ENCODE measurements at places on chromosomes 7 and 10.
A peak's percentile ranks its signal among the peaks of the same experiment; 100 is the strongest.

DNA sequence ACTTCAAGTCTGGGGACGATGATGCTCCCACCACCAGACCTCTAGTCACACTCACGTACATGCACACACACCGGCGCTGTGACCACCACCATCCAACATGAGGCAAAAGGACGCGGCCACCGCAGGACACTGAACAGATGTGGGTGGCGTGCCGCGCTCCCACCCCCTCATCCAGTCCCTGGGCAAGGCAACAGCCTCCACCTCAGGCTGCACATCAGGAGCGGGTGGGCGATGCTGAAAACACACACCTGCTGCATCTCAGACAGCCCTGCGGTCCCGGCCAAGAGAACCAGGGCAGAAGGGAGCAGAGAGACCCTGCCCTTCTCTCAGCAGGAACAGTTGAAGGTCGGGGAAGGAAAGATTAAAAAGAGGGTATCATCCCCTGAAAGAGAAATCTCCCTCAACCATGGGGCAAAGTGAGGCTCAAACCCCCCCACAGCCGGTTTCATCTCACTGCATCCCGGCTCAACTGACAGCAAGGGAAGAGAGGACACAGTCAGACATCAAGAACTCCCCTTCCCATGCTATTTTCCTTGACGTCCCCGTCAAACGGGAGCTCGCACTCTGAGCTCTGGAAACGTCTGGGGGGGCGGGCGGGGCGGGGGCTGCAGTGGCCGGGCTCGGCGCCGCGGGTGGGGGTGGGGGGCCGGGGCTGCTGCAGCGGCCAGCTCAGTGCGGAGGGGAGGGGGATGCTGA, 1.1 kb downstream of the CAMK2G start:
- DNase-seq: peak; percentile 24

- DNase-seq: peak; percentile 33
Measured at GRCh38 chr10:3484306-3485056, 300.5 kb downstream of the KLF6 start.

- no peak for DNase-seq
Measured at GRCh38 chr7:44274623-44274975, 50.8 kb downstream of the CAMK2B start.

- DNase-seq: no peak
Measured at GRCh38 chr10:11789956-11790355, 33.2 kb upstream of the PROSER2 start.

DNA sequence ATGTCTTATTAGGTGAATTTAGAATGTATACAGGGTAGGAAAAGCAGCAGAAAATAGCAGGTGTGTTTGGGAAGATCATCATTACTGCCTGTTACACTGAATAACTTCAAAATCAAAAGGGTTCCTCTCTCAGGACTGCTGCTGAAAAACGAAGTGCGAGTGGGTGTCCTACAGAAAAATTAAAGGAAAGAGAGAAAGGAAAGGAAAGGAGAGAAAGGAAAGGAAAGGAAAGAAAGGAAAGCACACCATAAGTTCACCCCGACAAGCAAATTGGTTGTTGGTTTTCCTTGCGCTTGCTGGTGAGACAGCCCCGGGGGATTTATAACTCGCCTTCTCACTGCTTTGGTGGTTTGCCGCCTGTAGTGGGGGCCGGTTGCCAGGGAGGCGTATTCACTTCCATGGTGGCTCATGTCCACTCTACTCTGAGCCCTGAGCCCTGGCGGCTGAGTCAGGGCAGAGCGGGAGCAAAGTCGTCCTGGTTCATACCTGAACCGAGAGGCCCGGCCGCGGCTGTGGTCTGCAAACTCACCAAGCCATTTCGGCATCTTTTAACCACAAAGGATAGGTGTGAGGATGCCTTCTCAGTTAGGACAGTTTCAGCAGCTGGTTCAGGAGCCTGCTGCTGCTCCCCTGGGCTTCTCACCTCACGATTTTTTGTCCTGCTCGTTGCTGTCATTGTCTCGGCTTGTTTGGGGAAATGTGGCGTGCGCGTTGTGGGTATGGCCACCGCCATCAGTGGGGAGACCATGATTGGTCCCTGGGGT, 26.1 kb downstream of the INPP5A start:
- DNase-seq: no peak

DNA sequence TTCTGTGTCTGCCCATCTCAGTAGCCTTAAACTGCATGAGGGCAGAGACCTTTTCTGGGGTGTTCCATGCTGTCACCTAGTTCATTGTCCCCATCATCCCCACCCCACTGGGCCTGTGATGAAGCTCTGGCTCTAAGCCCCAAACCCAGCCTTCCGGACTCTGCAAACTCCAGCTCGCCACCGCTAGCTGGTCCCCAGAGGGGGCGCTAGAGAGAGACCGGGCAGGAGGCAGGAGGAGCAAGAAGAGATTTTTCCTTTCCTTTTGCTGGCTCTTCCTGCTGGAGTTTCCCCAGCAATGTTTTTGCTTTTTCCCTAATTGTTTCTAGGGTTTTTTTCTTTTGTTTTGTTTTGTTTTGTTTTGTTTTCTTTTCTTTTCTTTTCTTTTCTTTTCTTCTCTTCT, 234.4 kb downstream of the TEX36 start:
- DNase-seq: no peak

DNA sequence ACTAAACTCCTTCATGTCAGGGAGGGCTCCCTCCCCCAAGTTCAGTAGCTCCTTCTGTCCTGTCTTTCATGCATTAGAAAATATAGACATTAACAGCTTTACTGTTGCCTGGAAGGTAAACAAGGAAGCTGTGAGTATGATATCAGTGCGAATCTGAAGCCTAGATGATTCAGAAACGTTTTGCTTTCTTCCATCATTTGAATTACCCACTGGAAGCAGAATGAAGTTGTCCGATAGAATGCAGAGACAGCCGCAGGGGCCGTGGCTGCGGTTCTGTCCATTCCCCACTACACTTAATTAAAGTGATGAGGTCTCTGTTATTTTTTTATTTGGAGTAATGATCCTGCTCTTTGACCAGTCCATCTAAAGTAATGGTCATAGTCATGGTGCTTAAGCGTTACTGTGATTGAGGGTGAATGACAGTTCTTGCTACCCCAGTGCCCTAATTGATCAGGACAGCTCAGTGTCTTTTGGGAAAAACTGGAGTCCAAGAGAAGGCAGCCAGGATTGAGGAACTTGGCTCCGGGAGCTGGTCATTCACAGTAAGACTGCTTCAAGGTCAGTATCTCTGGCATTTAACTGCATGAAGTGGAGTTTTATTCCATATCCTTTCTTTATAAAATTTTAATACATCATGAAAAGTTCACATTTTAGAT, 69.9 kb downstream of the PTPRE start:
- DNase-seq: peak; percentile 60

DNA sequence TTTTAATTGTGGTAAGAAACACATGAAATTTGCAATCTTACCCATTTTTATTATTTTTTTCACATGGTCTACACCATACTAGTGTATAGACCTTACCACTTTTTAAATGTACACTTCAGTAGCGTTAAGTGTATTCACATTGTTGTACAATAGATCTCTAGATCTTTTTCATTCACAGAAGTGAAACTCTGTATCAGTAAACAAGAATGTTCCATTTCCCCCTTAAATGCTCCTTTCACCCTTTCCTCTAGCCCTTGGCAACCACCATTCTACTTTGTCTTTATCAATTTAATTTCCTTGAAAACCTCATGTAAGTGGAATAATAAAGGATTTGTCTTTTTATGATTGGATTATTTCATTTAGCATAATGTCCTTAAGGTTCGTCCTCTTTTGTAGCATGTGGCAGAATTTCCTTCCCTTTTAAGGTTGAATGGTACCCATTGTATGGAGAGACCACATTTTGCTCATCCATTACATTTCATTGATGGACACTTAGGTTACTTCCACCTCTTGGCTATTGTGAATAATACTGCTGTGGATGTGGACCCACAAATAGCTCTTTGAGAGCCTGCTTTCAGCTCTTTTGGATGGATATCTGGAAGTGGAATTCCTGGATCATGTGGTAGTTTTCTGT, 45.7 kb downstream of the SNX10 start:
- no peak for DNase-seq

DNA sequence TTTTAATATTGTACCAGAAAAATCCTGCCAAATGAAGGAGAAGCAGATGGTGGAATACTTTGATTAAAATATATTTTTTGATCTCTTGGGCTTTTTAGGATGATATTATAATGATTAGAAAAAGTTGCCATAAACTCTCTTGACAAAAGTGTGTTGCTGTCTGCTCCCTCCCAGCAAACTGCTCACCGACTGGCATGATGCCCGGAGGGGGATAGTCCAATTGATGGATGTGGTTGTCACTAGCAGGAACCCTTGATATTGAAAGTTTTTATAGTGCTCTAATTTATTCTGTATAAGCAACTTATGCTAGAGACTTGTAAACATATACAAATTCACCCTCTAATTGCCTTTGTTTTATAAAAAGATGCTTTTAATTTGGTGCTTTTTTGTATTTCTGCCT, 114.0 kb downstream of the DNAH11 start:
- no peak for DNase-seq

- no peak for DNase-seq
Measured at GRCh38 chr7:55031075-55031474, 12.3 kb downstream of the EGFR start.

GRCh38 chr10:2543142-2543886, 524.0 kb upstream of the PFKP start:
- no peak for DNase-seq

DNA sequence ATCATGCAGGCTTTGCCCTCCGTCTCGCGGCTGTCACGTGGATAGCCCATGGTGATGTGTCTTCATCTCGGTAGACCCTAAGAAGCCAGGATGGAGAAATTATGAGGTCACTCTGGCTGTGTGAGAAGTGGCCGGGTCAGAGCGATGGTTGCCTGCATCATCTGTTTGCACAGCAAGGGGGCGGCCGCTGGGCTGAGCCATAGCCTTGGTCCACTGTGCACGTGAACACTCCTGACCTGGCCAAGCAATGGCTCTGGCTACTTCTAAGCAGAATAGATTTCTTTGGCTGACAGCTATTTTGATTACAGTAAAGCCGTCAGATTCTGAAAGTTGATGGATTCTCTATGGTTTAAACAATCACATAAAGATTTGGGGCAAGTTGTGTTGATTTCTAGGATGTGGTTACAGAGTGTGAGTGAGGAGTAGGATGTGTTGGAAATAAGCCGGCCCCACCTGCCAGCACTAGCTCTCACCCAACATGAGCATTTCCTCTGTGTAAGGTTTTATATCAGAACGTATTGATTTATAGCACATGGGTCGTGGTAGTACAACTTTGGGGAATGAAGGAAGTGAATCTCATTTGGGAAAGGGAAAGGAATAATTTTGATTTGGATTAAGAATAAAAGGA, 214.4 kb upstream of the GPR26 start:
- no peak for DNase-seq

- DNase-seq: no peak
Measured at GRCh38 chr7:29281782-29282541, 87.4 kb downstream of the CHN2 start.

DNA sequence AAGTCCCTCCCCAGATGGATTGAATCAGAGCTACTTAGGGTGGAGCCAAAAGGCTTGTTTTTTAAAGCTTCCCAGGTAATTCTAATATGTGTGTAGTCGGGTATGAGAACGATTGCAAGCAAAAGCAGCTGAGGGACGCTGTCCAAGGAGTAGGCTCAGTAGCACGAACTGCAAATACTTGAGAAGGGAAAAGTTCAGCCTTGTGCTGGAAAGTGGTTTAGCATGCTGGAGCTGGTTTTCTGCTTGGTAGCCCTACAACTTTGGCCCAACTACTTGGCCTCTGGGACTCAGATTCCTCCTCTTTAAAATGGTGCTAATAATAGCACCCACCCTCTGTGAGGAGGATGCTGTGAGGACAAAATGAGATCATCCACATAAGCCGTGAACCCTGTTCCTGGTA, 76.2 kb downstream of the AHR start:
- no peak for DNase-seq

DNA sequence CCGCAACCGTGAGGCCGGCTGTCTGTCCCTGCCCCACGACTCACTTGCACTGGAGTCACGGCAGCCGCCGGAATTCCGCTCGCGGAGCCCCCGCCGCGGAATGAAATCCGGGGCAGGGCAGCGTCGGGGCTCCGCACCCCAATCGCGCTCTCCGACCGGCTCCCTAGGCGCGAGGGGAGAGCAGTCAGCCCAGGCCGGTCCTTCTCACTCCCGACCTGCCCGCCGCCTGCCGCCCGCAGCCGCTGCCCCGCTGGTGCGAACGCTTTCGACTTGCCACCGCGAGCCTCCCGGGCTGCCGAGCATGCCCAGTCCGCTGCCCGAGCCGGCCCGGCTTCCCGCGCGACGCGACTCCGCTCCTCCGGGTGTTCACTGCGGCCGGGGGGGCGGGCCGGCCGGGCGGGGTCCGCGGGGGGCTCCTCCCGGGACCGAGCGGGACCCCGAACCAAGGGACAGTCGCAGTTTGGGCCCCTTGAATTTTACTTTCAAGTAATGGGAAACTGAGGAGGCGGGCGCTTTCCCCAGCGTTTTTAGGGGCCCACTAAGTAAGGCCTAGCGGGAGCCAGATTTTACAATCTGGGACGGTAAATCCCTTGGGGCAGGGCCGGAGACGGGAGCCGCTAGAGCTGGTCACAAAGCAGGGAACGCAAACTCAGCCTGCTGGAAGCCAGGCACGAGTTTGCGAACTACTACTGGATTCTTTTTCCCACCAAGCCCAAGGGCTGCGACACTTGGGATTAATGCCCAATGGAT, at the start of gene SGMS1:
Gene SGMS1, minus strand, starts transcription at position 294 of the 750 bp plus-strand sequence. CDS start 279,842 bp downstream, outside the sequence.
- DNase-seq: peak; percentile 94

GRCh38 chr7:76262683-76263402, 39.6 kb upstream of the HSPB1 start:
- DNase-seq: peak; percentile 82

DNA sequence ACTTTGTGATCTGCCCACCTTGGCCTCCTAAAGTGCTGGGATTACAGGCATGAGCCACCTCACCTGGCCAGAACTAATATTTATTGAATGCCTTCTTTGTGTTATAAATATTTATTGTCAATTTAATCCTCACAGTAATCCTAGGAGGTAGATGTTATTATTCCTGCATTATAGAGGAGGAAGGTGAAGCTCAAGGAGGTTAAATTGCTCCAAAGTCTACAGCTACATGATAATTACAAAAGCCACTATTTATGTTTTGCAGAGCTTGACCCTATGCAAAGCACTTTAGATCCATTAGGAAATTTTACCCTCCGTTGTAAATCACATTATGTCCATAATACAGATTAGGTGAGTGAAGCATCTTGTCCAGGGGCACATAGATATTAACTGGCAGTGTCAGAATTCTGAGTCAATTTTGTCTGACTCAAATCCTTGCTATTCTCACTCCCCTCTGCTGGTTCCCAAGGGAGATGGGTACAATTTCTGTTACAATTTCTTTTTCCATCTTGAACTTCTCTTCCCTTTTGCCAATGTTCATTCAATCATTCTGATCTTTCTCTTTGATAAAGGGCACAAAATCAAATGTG, 25.7 kb upstream of the CDK14 start:
- DNase-seq: peak; percentile 63

DNA sequence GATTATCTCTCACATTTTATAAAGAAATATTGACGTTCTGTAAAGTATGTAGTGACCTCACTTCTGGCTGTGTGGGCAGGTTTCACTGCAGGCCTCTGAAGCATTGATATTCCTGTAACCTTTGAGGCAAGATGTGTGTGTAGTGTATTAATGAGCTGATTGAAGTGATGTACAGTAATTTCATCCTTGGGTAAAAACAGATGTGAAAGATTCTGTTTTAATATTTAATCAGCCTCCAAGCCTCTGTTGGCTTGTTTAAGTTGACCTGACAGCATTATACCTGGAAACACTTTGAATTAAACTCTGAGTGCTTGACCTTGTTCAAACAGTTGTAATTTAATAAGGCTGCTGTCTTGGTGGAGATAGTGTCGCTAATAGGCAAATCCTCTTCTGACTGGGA, 74.9 kb downstream of the KAT6B start:
- DNase-seq: no peak

- no peak for DNase-seq
Measured at GRCh38 chr10:130894471-130894870, 417.1 kb downstream of the TCERG1L start.

- DNase-seq: no peak
Measured at GRCh38 chr7:48052748-48053147, 17.4 kb downstream of the C7orf57 start.
